Heart left ventricle (tissue), 16 donors: ENCODE measurements at places on chromosomes 4 and X. TPM values are rescaled to one million over a fixed set of nuclear protein-coding genes. Genes with fewer than 3 reads are reported as not detected.

EGFL6 gene
- total RNA-seq, result not detected

CT45A10 gene
- total RNA-seq, result not detected

- no peak for DNase-seq
These were observed 279.8 kb downstream of the BCOR start for GRCh38 chrX:39817754-39818470.

BEX1 gene
- 10.5 TPM for total RNA-seq

CPZ gene
- 0.20 TPM for total RNA-seq

SAGE1 gene
- not detected for total RNA-seq

- no peak for DNase-seq
These were observed 171.1 kb upstream of the ANKRD50 start for GRCh38 chr4:124883632-124884031.

- DNase-seq, result no peak
These were observed 19.3 kb downstream of the GUCY1B1 start for GRCh38 chr4:155777971-155778735.

DNA sequence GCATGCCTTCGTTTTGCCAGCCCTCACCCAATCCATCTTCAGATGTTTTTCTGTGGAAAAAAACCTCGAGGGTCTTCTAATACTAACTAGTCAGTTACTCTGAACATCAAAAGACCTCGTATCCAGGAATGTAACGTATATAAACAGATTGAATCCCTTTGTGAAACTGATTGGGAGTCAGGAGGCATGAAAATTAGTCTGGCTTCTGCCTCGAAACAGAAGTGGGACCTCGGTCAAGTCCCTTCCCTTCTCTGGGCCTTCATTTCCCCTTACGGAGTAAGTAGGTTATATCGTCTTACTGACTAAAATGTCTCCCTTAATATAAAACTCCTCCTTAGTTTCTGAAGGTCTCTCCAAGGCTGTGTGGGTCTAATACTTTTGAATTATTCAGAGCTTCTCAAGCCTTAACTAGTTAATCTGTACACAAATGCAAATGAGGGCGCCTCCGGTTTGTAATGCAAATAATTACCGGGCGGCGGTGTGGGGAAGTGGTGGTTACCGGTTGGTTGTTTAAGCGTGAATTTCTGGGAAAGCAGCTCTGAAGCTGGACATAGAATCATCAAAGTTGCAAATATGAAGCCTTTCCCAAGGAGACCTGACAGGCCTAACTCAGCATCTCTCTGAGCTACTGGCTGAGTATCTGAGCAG lies 11.4 kb upstream of the NKRF start:
- no peak for DNase-seq

- no peak for DNase-seq
These were observed 87.9 kb downstream of the PDK3 start for GRCh38 chrX:24553011-24553410.

PNMA6E gene
- total RNA-seq, result not detected

MAGEA1 gene
- not detected for total RNA-seq
